Esophagus squamous epithelium (tissue), 5 donors: ENCODE measurements at places on chromosomes 13 and 19.

DNA sequence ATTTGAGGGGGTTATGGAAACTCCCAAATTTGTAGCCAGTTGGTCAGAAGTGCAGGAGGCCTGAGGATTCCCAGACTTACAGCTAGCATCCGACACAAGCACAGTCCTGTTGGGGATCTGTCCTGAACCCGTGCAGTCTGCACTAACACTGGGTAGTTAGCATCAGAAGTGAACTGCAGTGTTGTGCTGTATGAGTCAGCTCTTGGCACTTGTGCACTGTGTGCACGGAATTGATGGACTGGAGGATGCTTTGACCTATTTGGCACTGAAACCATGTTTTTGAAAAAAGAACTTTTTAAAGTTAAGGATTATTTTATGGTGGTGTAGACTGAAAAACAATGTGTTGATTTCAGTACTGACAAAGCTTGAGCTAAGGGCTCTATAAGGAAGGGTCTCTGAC, 279.0 kb downstream of the NHLRC3 start:
- no peak for DNase-seq

GRCh38 chr19:15323496-15324235, 8.7 kb downstream of the BRD4 start:
- DNase-seq, result no peak

DNA sequence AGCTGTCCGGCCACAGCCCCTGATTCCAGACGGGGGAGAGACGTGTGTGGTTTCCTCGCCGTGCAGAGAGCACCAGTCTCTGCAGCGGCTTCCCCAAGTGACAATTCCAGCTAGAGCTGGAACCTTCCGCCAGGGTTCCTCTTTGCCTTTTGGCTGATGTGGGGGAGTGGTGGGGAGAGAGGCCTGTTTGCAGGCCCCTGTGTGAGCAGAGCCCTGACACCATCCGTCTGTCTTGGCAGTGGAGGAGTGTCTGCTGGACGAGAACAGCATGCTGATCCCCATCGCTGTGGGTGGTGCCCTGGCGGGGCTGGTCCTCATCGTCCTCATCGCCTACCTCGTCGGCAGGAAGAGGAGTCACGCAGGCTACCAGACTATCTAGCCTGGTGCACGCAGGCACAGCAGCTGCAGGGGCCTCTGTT, 25.0 kb downstream of the LAMP1 start:
- no peak for DNase-seq

DNA sequence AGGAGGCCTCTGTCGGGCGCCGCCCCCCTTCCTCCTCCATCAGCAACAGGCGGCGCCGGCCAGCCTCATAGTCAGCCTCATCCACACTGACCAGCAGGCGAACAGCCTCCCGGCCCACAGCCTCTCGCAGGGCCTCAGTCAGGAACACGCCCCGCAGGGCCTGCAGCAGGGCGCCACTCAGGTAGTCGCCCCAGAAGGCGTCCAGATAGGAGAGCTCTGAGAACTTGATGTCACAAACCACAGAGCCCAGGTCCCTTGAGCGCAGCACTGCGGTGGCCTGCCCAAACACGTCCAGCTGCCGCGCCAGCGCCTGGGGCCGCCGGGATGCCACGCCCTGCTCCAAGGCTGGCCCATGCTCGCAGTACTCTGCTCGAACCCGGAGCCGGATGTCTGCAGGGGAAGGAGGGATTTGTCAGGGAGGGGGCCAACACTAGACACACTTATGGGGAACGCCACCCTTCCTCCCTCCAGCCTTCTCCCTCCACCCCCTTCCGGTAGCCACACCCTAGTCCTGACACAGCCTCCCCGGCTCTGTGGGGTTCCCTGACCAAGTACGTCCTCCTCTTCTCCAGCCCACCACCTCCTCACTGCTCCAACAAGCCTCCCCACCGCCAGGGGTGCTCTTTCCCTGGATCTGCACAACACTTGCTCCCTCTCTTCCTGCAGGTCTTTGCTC, 17.9 kb downstream of the DEDD2 start:
- no peak for DNase-seq

- no peak for DNase-seq
Observed at GRCh38 chr19:7191946-7192691, 102.1 kb downstream of the INSR start.

- DNase-seq, result no peak
Observed at GRCh38 chr13:114115796-114116195, 16.6 kb downstream of the RASA3 start.

- no peak for DNase-seq
Observed at GRCh38 chr13:81138353-81138980, 797.5 kb upstream of the SPRY2 start.

DNA sequence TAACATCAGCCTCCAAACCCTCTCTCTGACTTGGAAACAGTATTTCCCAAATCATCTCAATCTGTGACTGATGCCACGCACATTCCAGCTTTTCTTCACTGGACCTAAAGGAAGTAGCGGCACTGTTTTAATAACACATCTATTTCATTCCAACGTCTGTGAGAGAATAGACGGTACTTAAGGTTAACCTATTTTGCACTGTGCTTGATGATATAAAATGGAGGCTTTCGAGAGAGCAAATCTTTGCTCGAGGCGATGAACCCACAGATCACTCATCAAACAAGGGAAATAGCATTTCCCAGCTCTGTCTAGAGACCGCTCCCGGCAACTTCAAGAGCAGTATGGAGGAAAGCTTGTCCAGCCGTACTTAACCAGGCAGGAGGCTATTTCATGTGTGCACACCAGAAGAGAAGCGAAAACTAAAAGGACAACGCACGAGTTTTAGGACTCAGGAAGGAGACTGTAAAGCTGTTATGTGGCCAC, 2.9 kb downstream of the UBL3 start:
- DNase-seq, result no peak
